ENCODE measurements at places on chromosomes 3 and 15.

GRCh38 chr3:172145031-172145686, 105.8 kb downstream of the FNDC3B start:
- DNase-seq: no peak

DNA sequence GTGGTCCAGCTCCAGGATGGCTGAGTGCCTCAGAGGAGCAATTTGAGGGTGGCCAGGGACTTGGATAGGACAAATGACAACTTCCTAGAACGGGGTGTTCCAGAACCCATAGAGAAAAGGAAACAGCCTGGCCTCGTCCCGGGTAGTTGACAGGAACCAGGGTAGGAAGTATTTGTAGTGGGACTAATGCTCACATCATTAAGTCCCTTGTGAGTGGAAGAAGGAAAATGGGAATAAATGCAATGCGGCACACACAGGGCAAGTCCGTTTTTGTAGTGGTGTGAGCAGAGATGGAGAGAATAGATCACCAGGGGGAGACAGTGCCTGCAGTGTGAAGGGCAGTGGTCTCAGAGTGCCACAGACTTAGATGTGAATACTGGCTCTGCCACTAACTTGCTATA, 19.6 kb downstream of the TIMP4 start:
- DNase-seq: peak; percentile 78

- DNase-seq: peak; percentile 92
Observed at GRCh38 chr3:170999737-171000242, 26.7 kb downstream of the SLC2A2 start.

- DNase-seq: peak; percentile 5
Observed at GRCh38 chr3:36784138-36784635, 19.8 kb upstream of the DCLK3 start.

GRCh38 chr3:136840252-136840651, 21.3 kb downstream of the SLC35G2 start:
- DNase-seq: no peak

DNA sequence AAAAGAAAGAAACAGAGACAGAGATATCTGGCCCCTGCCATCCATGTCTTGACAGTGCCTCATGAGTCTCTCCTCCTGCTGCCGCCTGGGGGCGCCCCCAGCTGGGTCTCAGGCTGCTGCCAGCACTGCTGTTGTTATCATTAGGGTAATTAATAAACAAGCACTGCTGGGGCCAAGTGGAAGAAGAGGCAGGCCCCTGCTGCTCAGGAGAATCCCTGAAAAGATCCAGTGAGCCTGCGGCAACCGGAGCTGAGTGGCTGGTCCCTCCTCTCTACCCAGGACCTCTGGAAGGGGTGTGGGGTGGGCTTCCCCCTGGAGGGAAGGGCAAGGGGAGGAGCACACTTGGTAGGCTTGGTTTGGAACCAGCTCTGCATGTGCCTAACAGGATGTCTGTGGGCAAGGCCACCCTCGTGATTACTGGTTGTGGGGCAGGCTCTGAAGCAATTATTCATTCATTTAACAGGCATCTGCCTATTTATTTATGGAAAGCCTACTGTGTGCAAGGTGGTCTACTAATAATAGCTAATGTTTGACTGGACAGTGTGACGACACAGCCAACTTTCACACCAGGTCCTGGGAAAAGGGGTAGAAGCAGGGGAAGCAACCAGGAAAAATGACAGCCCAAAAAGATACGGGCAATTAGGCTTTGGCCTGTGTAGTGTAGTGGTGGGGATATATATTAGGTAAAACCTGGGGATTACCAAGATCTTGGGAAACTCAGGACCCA, 1.2 kb upstream of the TYRO3 start:
- peak; percentile 83 for DNase-seq

DNA sequence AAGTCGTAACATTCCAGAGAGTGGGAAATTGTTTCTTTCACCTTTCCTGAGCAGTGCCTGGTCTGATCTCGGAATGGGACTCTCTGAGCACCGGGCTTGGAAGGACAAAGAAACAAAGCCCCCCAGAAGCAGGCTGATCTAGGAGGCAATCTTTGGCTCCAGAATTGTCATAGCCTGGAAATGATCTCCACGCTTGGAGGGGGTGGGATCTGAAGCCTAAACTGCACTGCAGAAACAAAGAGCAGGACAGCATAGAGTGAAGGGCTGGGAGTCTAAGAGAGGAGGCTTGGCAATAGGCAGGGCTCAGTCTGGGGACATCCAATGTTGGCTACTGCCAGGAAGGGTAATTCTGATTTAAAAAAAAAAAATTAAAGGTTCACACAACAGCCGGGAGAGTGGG, 1.9 kb downstream of the CRABP1 start:
- no peak for DNase-seq

DNA sequence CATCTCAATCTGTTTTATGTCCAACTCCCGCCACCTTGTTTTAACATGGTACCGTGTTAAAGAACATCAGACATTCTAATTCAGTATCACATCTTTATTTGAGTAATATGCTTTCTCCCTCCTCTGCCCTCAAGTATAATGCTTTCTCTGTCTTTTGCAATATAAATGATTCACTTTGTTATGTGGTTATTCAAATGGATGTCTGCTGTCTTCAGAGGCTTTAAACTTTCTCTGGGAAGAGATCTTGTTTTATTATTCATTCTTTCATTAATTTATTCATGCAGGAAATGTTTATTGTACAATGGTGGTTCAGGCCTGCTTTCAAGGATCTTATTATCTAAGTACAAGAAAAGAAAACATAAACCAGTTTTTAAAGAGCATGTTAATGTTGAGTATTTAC, 57.1 kb downstream of the RAP2B start:
- no peak for DNase-seq

DNA sequence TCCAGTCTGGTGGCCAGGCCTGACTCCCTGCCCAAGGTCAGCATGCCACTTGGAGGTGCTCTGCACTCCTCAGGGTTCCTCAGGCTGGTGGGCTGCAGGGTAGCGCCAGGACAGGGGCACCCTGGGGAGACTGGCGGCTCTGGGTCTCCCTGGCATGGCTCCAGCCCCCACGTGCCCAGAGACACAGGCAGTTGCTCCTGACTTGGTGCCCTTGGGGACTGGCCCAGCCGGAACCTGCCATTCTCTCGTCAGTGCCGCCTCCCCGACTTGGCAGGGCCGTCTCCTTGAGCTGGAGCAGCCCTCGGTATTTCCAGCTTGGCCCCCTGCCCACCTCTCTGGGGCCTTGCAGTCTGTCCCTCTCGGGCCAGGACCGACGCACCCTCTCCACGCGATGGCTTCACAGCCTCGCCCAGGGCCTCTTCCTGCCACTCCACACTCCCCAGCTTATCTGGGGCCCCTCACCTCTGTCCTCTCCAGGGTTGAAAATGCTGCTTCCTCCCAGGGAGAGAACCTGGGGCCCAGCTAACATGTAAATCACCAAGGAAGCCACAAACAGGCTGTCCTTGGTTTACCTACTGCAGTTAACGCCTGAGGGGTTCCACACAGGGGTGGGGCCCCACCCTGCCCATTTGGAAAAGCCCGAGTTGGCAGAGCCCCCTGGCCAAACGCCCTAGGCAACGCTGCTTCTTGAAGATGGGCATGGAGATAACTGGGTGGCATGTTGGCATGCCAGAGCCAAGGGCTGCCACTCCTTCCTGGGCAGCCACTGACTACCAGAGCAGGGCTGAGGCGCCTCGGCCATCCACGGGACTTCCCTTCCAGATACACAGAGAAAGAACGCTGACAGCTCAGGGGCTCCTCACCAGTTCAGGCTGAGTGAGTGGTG, 61.4 kb downstream of the SMAD6 start:
- peak; percentile 62 for DNase-seq

GRCh38 chr3:143989461-143989860, 17.8 kb downstream of the DIPK2A start:
- DNase-seq: no peak

- DNase-seq: no peak
Observed at GRCh38 chr3:35641920-35642527, 2.7 kb downstream of the ARPP21 start.

GRCh38 chr15:23422946-23423708, 23.9 kb downstream of the GOLGA6L2 start:
- DNase-seq: no peak

DNA sequence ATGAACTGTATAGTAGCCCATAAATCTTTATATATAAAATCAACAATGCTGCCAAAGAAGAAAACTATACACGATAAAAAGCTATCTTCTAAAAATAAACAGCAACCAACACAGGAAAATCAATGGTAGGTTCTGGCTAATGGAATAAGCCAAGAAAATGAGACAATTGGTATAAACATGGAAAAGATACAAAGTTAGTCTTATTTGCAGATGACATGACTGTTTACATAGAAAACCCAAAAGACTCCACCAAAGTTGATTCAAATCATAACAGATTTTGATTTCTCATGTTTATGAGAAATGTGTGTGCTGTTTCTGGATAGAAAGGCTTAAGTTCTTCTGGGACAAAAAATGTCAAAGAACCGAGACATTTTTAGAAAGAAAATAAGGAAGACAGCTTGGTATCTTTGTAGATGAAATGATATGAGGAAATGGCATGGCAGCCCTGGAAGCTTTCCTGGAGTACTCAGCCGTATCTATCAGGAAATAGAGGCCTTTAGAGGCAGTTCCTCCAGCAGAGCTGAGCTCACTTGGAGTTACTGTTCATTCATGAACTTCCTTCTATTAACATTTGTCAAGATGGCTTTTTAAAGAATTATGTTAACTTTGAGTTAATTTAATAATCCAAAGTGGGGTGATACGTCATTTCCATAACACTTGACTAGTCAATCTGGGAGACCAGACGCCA, 36.7 kb upstream of the VILL start:
- DNase-seq: peak; percentile 33

GRCh38 chr15:63572749-63573464, 24.3 kb upstream of the FBXL22 start:
- DNase-seq: no peak

DNA sequence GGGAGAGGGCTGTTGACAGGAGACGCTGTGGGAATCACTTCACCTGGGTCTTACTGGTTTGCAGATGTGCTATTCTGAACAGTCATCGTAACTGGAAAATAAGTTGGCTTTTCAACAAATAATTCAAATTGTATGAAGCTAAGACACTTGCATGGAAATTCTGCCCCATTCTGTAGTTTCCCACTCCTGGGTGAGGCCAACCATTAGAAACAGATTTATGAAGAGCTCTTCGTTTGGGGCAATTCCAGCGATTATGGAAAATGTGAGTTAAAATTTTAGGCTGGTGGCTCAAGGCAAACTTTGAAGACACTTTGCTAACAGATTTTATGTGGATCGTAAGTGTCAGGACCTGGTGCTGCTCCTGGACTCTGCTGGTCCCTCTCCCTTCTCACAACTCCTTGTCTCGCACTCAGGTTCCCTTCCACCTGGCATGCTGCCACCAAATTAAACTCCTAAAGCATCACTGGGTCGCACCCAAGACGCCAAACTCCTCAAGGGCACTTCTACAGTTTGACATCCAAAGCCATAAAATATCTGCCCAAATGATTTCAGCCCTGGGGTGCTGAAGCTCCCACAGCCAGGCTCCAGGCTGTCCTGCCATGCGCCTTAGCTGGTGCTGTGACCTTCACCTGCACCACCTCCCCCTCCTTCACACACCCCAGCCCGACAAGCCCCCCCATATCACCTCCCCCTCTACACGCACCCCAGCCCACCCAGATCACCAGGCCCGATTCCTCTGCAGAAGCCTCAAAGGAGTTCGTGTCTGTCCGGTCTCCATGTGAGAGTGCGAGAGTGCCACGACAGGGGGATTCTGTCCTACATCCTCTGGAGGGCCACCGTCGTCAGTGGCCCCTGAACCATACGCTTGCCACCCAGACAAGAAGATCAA, 138.4 kb downstream of the NSMCE3 start:
- no peak for DNase-seq

GRCh38 chr3:146827836-146828235, 222.7 kb upstream of the PLSCR5 start:
- DNase-seq: no peak

DNA sequence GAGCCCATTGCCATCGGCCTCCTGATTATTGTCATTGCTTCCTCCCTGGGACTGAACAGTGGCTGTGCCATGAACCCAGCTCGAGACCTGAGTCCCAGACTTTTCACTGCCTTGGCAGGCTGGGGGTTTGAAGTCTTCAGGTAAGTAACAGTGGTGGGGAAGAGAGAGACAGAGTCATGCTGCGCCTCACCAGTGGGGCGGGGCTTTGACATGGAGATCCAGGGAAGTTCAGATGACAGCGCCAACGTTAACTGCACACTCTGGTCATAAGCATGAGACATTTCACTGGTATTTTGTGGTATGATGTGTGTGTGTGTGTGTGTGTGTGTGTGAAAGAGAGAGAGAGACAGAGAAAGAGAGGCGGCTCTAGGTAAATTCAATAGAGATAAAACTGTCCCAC, 41.0 kb downstream of the AQP9 start:
- DNase-seq: peak; percentile 21

- no peak for DNase-seq
Observed at GRCh38 chr3:76552653-76553052, 487.2 kb upstream of the ROBO2 start.

- DNase-seq: no peak
Observed at GRCh38 chr15:91867581-91868026, 14.1 kb downstream of the SLCO3A1 start.

GRCh38 chr3:129345971-129346370, 67.3 kb downstream of the HMCES start:
- DNase-seq: peak; percentile 20

DNA sequence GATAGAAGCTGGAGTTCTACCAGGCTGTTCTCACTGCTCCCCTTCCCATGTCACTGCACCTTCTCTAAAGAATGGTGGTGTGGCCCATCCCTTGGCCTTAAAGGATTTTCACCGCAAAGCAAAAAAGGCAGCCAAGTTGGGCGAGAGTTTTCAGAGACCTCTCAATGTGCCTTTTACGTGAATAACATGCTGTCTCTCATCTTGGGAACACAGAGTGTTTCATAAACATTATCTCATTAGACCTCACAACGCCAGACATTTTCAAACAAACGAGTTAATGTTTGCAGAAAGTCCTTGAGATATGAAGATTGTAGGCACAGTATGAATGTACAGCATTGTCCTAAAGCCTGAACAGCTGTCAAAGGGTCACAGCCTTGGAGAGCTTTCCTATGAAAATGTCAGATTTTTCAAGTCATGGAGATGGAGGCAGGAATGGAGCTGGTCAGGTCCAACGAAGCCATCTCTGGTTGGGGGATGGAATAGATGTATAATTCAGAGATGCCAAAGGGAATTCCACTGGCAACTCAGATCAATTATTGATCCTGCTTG, 21.3 kb downstream of the TM4SF1 start:
- no peak for DNase-seq

- DNase-seq: no peak
Observed at GRCh38 chr15:35595656-35596055, 49.7 kb upstream of the DPH6 start.

DNA sequence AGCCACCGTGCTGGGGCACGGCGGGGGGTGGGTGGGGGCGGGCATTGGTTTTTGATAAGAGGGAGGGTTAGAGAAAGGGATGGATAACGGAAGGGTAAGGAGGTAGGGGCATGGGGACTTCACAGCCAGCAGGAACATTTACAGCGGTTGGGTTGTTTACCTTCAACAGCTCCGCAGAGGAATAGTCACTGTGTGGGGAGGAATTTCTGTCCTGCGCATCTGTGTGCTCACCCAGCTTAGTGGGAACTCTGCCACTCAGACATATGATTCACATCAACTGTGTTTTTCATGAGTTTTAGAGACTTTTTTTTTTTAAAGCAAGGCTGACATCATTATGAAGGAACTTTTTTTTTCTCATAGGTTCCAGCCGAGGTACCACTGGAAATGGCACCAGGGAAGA, 19.6 kb downstream of the CHRD start:
- peak; percentile 16 for DNase-seq

GRCh38 chr3:121794264-121794983, 40.4 kb downstream of the IQCB1 start:
- no peak for DNase-seq
